ENCODE measurements at places on chromosomes 5 and 9.

DNA sequence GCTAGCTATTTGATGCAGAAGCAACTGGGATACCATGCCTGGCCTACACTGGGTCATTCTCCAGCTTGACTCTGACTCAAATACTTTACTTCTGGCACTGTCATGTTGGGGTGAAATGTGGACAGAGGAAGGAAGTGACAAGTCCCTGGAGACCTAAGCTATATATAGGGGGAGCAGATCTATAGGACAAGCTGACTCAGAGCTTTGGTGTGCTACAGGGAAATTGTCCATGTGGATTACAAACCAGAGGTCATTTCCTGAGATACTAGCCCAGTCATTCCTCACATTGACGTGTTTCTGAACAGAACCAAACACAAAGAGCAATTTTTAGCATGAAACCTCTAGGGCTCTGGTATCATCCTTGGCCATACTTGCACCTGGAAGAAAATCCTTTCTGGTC, 531.6 kb upstream of the CLINT1 start:
- no peak for DNase-seq

DNA sequence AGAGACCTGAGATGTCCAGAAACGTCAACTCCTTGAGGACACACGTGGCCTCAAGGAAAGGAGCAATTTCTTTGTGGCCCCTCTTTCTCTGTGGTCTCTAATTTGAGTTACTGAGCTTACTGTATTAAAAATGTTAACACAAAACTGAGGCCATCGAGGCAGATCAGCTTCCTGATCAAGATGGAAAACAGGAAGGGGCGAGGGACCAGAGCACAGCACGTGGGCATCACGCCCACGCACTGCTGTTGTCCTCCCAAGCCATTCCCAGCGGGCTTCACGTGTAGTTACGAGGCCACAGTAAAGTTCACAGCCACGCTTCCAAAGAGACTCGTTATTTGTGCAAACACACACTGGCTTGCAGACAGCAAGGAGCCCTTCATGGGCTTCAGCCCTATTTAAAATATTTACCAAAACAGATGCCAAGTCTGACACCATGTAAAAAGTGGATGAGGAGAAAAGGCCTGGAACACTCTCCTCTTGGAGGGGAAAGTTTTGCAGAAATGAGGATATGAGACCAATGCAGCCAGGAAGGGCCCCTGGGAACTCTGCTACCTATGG, 149.5 kb downstream of the ROR2 start:
- no peak for DNase-seq

DNA sequence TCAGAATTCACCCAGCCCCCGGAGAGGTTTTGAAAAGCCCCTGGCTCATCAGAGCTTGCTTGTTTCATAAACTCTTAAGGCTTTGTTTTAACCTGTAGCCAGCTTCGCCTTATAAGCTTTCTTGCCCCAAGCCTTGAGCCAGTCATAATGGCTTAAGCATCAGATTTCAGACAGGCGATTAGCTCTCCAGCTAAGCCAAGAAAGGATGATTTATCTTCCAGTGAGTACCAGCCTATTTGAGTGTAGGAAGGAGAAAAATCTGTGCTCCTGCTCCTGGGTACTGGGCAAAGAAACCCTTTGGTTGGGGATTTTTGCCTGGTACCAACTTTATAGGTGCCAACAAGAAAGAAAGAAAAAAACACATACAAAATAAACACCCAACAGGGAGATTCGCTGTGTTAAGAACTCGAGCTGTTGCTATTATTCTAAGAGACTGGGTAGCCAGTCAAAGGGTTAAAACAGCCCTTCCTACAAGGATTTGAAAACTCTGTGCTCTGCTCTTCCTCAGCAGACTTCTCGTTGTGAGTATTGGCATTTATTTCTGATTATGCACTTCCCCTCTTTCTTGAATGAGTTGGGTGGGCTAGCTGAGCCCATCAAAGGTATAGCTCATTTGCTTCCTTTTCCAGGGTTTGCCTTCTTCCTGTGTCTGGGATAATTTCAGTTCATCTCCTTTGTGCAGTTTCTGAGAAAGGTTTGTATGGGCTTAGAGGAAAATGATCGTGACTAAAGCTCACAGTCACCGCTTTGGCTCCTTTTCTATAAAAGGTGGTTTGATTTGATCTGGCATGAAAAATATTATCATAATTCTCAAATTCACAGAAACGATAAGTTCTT, 157.2 kb upstream of the DMRT1 start:
- DNase-seq: no peak

DNA sequence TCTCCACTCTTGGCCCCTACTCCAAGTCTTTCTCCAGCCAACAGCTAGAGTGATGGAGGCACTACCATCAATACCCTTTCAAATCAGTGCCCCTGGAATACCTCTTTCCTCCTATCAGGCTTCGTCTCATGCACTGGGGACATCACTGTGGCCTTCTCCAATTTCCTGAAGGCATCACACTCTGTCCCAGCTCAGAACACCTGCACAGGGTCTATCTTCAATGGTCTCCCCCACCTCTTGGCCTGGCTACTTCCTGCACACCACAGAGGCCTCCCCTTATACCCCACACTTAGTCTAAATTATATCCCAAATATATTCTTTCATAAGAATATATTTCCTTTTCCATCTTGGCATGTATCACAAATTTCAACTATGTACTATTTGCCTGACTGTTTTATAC, 34.5 kb downstream of the ECPAS start:
- DNase-seq: no peak

All from hippocampal formation (tissue), 2 donors.